ENCODE measurements at places on chromosomes 5 and 9. TPM values are rescaled to one million over a fixed set of nuclear protein-coding genes. Genes with fewer than 3 reads are reported as not detected.

Gene PCDHB6
- not detected for total RNA-seq

Gene TRIM7
- 5.3 TPM for total RNA-seq

Gene TAF1L
- total RNA-seq: under 0.01 TPM

Gene PRRX2
- total RNA-seq: 50.0 TPM

Gene CDC25C
- total RNA-seq: 13.7 TPM

Gene HCN1
- total RNA-seq: not detected

Gene RNF208
- 0.15 TPM for total RNA-seq

Gene ITK
- total RNA-seq: not detected

Gene ANKRA2
- total RNA-seq: 24.3 TPM

Gene VCAN
- total RNA-seq: 384 TPM

Gene NCS1
- 76.4 TPM for total RNA-seq

Gene GALNT12
- 16.5 TPM for total RNA-seq

Gene SLC1A3
- 8.3 TPM for total RNA-seq

Gene NR5A1
- total RNA-seq: not detected

Gene TMEM252
- total RNA-seq: not detected

Gene IQGAP2
- 6.1 TPM for total RNA-seq

Gene OBP2B
- total RNA-seq: not detected

Gene FSD1L
- 10.3 TPM for total RNA-seq

Measured in smooth muscle cell of trachea (primary cell).